EH (cell line): ENCODE measurements at places on chromosomes 3 and 15.
A peak's percentile ranks its signal among the peaks of the same experiment; 100 is the strongest.

GRCh38 chr3:50125541-50126286, 29.4 kb upstream of the SEMA3F start:
- DNase-seq: no peak

DNA sequence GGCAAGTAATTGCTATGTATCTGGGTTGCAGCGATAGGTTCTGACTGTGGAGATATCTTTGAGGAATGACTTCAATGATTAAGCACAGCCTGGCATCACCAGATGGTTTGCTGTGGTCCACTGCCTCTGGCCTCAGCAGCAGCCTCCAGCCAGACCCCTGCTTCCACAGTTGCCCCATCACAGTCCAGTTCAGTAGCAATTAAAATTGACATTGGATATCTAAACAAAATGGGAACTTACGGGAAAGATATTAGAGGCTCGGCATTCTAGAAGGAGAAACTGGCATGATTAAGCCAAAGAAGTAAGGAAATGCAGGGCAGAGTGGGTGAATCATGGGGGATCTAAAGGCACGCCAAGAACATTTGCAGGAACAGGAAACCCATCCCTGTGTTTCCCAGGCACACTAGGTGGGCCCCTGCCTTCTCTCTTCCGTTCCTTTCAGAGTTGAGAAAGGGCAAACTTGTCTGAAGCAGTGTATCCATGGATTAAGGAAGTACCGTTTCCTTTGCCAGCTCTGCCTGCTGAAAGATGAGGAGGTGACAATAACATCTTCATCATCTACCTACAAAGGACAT, 36.3 kb upstream of the SH3BP5 start:
- no peak for DNase-seq

- DNase-seq: no peak
These were observed 7.1 kb upstream of the SLC30A4 start for GRCh38 chr15:45529613-45530012.

DNA sequence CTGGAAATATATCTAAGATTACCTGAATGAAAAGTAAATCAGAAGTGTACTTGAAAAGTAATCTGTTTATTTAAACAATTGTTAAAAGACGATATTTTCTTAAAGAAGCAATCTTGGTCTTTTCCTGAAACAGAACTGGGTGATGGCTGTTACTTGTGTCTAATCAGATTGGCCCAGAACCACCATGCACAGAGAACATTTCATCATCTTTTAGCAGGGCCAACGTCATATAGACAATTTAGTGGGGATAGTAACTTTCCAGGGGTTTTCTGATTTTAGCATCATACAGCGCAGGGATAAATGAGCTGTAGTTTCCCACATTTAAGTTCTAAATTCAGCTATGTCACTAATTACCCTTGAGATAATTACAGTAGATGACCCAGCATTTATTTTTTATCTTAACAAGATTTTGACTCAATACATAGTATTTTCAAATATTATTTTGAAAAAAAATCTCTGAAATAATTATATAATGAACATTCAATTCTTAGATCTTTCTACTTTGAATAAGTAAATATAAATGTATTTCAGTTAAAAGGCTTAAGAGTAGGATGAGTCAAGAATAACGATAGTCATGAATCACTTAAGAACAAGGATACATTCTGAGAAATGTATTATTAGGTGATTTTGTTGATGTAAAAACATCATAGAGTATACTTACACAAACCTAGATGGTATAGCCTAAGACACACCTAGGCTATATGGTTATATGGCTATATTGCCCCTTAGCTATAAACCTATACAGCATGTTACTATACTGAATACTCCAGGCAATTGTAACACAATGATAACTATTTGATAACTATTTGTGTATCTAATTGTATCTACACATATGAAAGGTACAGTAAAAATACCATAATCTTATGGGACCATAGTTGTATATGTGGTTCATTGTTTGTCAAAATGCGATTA, 103.8 kb upstream of the MME start:
- no peak for DNase-seq

GRCh38 chr3:119099785-119100184, 46.2 kb upstream of the TEX55 start:
- DNase-seq: peak; percentile 1

DNA sequence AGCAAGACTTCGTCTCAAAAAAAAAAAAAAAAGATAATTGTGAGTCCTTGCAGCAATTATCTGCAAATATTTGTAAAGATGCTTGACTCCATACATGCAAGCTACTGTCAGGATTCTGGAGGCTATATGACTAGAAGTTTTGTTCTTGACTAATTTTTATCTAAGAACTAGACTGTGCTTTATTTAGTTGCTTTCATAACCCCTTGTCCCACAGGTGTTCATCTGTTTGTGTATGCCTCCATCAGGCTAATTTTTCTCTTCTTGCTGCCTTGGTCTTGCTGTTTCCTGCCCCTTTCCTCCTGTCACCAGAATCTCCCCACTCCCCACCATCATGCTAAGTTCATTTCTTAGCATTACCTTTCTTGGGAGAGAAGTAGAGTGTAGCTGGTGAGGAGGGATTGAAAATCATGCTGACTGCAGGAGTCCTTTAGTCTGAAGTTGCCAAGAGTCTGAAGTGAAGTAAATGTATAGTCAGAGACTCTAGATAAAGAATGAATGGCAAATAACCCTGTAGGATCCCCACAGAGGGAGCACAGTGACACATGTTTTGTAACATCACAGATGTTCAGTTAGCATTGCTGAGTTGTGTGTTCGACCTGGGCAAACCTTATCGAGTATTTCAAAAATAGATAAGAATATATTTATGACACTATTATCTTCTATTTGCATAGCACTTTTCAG, 12.5 kb downstream of the ST3GAL6 start:
- no peak for DNase-seq

GRCh38 chr3:38268087-38268486, 2.5 kb downstream of the SLC22A13 start:
- DNase-seq: no peak

- no peak for DNase-seq
These were observed 55.2 kb downstream of the WNT7A start for GRCh38 chr3:13824521-13825310.

DNA sequence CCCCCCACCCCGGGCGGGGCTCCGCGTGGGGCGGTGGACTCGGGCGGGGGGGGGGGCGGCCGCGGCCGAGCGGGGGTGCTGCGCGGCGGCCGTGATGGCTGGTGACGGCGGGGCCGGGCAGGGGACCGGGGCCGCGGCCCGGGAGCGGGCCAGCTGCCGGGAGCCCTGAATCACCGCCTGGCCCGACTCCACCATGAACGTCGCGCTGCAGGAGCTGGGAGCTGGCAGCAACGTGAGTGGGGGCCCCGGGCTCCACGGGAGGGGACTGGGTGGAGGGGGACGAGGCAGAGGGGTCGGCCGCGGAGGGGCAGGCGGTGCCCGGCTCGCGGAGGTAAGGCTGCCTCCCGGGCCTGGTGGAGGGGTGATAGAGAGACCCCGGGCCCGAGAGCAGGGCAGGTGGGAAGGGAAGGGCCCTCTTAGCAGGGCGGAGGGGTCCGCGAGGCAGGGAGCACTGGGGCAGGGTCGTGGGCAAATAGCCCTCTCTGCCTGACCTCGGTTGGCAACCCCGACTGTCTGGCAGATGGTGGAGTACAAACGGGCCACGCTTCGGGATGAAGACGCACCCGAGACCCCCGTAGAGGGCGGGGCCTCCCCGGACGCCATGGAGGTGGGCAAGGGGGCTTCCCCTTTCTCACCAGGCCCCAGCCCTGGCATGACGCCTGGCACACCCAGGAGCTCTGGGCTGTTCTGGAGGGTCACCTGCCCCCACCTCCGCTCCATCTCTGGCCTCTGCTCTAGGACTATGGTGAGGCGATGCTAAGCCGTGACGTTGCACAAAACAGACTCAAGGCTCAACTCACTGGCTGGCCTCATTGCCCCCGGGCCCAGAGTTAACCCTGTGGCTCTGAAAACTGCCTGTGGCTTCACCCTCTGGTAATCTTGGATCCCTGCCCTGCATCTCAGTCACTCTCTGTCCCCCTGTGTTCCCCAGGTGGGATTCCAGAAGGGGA, at the start of gene ECE2:
Gene ECE2, plus strand, starts transcription at position 62 of the 950 bp plus-strand sequence. Its CDS starts 132 bp downstream, at position 194.
- peak; percentile 15 for DNase-seq

- no peak for DNase-seq
These were observed 231.4 kb downstream of the CDIN1 start for GRCh38 chr15:36810656-36811449.

DNA sequence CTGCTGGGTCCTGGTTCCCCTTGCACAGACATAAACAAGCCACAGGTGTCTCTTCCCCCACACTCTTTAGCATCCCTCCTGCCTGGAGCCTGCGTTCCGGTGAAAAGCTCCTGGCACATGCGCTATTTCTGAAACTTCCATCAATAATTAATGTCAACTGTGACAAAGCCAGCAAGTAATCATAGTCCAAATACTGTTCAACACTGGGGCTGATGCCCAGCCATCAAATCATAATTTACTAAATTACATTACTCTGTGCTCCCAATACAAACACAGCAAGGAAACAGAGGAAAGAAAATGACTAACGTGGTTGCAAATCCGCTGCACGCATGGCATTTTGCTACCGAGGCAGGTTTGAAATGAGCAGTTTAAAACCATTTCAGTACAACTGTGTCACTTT, 294.7 kb downstream of the ERC2 start:
- DNase-seq: no peak

DNA sequence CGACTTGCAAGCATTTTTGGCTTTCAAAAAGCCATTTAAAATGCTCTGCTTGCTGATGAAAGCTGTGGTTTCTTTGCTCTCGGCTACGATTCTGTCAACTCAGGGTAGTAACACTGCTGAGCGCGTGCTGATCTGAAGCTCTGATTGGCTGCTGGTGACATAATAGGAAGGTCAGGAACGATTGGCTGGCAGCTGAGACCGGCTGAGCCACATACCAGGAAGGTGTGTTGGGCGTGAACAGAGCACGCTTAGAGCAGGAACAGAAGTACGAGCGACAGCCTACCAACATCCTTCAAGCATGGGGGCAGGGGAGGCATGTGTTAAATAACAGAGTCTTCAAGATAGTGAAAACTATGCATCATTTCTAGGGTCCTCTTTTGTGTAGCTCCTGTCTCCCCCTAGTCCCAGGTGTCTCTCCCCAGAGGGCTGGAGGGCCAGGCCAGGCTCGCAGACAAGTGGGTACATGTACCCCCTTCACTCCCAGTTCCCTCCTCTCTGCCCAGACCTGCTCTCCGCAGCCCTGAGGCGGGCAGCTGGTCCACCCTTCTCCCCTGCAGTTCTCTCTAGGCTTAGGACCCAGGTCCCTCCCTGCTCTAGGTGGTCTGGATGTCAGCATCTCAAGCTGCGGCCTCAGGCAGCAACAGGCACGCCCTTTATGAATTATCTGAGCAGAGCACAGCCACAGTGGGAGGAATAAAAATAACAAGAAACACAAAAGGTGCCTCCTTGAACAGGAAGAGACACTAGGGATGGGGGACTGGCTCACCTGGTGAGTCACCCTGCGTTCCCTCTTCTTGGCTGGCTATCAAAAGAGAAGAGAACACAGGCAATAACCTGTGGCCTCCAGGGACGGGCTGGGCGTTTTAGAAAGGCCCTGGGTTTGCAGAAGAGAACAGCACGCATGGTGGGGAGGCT, 76.0 kb downstream of the TAMM41 start:
- DNase-seq: peak; percentile 87

DNA sequence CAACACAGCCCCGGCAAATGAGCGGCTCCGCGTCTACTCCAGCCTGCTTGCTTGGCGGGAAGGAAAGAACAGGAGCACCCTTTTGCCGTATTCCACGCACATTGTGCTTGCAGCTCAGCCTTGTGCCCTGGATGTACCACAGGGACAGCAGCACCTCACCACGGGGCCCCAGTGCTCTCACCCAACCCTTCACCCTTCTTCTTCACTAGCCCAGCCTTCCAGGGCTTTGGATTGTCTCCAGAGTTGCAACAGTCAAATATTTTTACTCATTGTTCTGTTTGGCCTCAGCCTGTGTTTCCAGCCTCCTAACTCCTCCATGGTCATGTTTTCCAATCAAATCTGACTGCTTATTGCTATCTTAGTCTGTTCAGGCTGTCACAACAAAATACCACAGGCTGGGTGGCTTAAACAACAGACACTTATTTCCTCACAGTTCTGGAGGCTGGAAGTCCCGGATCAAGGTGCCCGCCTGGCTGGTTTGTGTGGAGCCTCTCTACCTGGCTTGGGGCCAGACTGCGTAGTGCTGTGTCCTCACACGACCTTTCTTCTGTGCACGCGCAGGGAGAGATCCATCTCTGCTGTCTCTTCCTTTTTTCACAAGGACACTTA, 79.2 kb upstream of the ABHD17C start:
- DNase-seq: peak; percentile 82
